Inflammatory macrophage treated with lipopolysaccharide for 4 hours (primary cell): ENCODE measurements at places on chromosomes 6 and 20.

GRCh38 chr6:108897371-108897770 is 49.1 kb downstream of the ARMC2 start:
- no peak for DNase-seq

- DNase-seq = peak; percentile 68
Measured at GRCh38 chr6:32529697-32530430, at the start of gene HLA-DRB5. Gene HLA-DRB5, minus strand, starts transcription at chr6:32530287. Its CDS starts 63 bp downstream, at chr6:32530224.

DNA sequence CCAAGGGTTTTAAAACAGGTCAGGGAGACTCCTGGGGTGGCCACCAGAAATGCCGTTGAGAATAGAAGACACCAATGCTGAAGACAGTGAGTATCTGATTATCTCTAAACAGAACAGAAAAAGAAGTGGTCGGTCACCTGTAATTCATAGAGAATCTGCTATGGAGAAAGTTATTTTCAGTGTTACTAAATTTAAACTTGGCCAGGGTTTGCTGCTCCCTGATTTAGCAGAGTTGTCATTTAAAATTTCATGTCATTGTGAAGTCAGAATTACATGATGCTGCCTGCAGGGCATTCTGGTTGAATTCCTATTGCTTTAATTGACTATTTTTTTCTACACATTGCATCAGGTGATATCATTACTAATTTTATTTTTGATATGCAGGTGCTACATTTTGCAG is 114.1 kb downstream of the HS3ST5 start:
- DNase-seq = no peak

DNA sequence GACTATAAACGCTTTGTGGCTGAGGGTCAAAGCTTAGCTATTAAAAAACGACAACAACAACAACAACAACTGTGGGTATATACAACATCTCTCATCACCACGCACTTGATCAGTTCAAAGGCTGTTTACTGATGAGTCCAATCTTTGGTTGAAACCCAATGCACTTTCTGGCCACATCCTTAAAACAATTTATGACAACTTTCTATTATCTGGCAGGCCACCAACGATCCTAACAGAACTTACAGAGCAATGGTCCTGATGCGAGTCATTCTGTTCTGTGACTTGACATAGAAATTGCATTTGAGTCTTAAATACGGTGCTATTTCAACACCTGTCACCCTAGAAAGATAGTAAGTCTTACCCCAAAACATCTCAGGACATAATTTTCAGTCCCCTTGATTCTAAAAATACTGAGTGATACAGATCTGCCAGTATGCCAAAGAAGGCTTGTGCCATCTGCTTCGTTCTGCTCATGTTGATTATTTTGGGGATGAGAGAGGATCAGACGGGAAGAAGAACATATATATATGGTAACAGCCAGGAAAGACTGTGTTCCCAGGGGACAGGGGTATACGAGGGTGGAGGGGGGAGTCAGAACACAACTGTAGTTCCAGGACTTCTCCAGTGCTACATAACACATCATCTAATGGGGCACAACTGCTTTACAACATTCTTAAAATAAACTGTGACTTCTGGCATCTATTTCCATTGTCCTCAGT is 55.8 kb downstream of the PLAGL1 start:
- no peak for DNase-seq

DNA sequence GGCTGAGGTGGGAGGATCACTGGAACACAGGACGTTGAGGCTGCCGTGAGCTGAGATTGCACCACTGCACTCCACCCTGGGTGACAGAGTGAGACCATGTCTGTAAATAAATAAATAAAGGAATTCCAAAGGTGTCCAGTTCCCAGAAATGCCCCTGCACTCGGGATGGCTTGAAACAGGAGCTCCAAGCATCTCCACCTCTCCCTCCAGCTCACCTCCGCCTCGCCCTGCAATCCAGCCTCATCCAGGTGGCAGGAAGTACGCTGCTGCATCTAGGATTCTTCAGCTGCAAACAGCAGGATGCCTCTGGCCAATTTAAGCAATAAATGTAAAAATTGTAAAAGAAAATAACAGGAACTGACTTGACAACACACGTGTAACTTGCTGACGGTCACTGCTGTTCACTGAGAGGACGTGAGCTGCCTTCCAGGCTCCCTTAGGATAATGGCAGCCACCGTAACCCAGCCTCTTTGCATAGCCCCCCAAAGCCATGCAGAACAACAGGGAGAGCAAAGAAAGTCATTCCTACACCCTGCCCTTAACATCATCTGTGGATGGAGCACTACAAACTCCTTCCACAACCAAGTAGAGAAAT is 11.4 kb upstream of the GRM4 start:
- no peak for DNase-seq

DNA sequence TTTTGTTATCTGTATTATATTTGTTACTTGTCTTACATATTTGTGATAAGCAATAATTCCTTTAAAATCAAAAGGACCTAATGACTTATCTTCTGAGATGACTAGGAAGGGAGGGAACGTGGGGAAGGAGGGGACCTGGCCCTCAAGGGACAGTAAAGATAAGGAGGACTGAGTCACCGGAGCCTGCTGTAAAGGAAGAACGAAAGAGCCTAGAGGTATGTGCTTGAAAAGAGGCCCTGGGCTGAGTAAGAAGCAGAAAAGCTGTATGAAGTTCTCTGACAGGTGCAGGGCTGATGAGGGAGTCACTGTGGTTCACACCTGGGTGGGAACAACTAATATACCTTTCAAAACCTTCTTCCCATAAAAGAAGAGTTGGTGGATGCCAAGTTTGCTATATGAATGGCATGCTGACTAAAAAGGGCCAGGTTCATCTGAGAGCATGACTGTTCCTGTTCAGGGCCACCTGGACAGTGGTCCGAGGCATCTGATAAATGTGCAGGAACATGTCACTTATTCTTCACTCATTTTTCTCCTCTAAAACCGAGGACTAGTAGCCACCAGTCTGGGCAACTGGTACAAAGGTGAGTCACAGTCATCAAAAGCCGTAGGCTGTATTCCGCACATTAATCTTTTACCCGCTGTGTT is 111.3 kb downstream of the TNFAIP3 start:
- DNase-seq = no peak

GRCh38 chr6:139364302-139364981 is 10.0 kb downstream of the CITED2 start:
- peak; percentile 55 for DNase-seq

DNA sequence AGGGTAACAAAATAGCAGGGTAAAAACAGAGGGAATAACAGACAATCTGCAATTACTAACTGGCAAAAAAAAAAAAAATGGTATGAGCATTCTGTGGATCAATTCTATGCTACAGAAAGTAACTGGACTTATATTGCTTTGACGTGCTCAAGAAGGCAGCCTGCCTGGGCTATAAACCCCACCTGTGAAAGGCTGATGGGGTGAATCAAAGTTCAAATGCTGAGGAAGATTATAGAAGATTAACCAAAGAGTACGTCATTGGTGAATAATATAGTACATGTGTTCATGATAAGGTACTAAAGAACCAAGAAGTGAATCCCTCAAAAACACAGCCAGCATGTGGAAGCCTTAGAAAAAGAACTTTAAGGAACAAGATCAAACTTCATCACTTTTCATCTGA is 441.9 kb upstream of the PTCHD4 start:
- no peak for DNase-seq

DNA sequence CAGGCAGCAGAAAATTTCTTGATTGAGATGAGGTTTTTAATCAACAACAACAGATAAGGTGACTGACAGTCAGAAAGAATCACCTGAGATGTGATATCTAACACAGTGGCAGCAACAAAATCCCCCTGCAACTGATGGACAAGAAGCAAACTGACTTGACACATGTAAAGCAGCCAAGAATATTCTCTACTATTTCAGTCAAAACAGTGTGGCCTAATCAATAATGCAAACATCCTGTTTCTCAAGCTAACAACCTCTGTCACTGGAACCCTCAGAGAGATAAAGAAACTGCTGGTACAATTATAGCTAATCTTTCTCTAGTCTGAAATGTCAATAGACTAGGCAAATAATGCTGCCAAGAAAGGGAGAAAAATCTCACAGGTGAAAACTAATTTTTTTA is 4.6 kb upstream of the CGA start:
- DNase-seq = no peak

DNA sequence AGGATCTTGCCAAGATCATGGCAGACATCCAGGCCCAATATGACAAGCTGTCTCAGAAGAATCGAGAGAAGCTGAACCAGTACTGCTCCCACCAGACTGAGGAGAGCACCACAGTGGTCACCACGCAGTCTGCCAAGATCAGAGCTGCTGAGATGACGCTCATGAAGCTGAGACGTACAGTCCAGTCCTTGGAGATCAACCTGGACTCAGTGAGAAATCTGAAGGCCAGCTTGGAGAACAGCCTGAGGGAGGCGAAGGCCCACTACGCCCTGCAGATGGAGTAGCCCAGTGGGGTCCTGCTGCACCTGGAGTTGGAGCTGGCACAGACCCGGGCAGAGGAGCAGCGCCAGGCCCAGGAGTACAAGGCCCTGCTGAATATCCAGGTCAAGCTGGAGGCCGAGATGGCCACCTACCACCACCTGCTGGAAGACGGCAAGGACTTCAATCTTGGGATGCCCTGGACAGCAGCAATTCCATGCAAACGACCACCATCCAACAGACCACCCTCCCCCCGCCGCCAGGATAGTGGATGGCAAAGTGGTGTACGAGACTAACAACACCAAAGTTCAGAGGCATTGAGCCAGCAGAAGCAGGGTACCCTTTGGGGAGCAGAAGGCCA is 44.7 kb upstream of the GRM4 start:
- DNase-seq = no peak

- peak; percentile 32 for DNase-seq
Measured at GRCh38 chr6:32867022-32867477, 13.1 kb downstream of the PSMB9 start.

DNA sequence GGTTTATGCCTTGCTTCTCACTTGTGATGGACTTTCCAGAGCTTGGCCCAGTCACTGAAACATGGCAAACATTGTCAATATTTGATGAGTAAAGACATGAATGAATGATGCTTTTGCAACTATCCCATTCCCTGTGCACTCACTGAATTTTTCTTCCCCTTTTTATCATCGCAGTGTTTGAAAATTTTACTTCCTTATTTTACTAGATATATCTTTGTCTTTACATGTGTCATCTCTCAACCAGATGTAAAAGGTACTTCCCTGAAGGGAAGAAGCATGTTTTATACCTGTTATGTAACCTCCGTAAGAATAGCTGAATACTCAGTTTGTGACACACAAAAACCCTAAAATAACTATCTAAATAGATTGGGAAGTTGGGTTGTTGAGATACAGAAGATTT is 544.7 kb upstream of the FLRT3 start:
- no peak for DNase-seq

GRCh38 chr20:63238514-63239125 is 2.9 kb downstream of the BIRC7 start:
- no peak for DNase-seq

DNA sequence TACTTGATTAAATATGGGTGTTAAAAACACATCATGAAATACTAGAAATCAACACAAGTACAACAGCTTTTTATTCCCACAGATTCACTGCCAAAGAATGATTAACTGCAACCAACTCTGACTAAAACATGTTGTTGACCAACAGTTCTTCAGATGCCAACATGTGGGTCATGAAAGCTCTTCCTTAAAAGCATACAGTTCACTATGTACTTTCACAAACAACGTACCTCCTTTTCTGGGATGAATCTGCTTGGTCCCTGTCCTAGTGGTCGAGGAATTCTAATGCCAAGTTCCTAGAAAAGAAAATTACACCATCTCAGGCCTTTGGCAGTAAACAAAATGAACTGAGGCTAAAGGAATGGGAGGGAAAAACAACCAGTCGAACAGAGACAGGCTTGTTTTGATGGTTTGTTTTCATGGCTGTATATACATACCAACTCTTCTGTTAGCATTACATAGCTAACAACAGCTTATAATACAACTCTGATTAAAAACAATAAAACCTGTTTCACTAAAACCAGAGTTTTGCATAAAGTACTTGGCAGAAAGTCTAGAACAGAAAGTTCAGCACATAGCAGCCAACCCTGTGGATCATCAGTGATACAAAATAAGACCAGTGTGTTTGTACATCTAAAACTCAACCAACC is 92.5 kb downstream of the SESN1 start:
- DNase-seq = peak; percentile 47

GRCh38 chr20:38267901-38268514 is 7.5 kb upstream of the KIAA1755 start:
- no peak for DNase-seq

DNA sequence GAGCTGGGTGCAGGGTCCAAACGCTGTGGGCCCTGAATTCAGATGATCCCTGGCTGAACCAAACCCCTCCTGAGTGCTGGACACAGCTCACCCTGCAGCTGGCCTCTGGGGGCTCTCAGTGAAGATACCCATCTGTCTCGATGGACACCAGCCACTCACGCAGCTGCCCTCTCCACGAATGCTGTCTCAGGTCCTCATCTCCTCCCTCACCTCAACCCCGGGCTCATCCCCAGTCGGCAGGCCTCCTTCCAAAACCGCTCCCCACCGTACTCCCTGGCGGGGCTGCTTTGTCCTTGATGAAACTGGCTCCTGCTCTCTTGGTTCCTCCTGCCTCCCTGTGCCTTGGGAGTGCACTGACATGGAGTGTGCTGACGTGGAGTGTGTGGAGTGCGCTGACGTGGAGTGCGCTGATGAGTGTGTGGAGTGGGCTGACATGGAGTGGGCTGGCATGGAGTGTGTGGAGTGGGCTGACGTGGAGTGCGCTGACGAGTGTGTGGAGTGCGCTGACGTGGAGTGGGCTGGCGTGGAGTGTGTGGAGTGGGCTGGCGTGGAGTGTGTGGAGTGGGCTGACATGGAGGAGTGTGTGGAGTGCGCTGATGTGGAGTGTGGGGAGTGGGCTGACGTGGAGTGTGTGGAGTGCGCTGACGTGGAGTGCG is 4.1 kb upstream of the YTHDF1 start:
- no peak for DNase-seq

GRCh38 chr6:43199912-43200311 is 17.9 kb downstream of the CUL9 start:
- no peak for DNase-seq

- DNase-seq = no peak
Measured at GRCh38 chr20:58130156-58130555, 98.3 kb downstream of the ANKRD60 start.

GRCh38 chr6:45613656-45614055 is 235.9 kb upstream of the SUPT3H start:
- no peak for DNase-seq

- DNase-seq = no peak
Measured at GRCh38 chr6:147005499-147005898, 198.7 kb upstream of the STXBP5 start.

- no peak for DNase-seq
Measured at GRCh38 chr6:144467921-144468320, 182.8 kb downstream of the UTRN start.

DNA sequence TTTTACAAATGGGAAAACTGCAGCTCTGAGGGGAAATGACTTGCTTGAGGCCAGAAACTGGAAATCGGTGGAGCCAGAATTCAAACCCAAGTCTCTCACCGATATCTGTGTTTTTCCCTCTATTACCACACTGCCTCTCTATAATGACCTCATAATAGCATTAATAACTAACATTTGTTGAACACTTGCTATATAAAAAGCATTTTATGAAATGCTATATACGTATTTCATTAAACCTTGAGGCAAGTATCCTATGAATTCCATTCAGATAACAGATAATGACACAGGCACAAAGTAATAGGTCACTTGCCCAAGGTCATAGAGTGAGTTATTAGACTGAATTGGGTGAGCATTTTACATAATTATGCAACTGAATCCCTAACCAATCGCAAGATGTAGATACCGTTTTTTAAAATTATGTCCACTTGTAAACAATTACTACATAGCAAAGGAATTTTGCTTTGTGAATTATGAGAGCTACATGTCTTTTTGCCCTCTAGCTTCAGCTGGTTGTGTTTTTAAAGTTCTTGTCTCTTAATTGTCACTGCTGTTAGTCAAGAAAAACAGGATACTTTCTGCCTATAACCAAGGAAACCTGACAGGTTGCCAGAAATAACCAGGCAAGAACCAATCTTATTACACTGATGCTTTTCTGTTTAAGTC is 4.7 kb downstream of the DSN1 start:
- DNase-seq = no peak
